ENCODE measurements at places on chromosomes 2 and 18. TPM values are rescaled to one million over a fixed set of nuclear protein-coding genes. Genes with fewer than 3 reads are reported as not detected.

GRCh38 chr2:204321910-204322751, 223.1 kb upstream of the PARD3B start:
- DNase-seq = no peak

DNA sequence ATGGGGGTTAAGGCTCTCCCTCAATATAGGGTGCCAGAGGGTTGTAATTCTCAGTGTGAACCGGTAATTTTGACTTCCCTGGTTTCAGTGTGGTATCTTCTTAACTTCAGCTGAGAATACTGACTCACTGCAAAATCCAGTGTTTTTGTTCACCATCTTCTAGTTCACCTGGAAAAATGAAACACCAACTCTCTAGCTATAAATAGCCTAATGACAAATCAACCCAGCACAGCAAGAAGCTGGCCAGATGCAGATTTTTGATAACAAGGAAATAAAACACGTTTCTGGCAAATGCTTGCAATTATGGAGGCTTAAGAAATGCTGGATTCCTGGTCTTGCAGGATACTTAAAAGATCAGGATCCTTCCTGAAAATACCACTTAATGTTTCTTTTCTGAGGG, 192.3 kb downstream of the CLIP4 start:
- DNase-seq = no peak

- no peak for DNase-seq
These were observed 97.0 kb upstream of the ATL2 start for GRCh38 chr2:38474021-38474456.

- no peak for DNase-seq
These were observed 201.2 kb downstream of the CBLN2 start for GRCh38 chr18:72342933-72343332.

DNA sequence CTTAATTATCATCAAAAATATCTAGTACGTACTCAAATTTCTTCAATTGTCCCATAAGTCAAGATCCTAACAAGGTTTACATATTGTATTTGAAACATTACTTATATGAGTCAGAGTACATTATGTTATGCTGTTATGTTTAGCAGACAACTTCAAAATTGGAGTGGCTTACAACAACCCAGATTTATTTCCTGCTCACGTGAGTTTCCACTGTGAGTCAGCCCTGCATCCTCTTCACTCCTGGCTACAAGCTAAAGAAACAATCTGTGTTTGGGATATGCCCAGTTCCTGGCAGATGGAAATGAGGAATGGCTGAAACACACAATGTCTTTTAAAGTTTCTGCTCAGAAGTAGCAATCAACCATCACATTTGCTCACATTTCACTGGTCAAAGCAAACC, 31.5 kb upstream of the TANC1 start:
- DNase-seq = no peak

DNA sequence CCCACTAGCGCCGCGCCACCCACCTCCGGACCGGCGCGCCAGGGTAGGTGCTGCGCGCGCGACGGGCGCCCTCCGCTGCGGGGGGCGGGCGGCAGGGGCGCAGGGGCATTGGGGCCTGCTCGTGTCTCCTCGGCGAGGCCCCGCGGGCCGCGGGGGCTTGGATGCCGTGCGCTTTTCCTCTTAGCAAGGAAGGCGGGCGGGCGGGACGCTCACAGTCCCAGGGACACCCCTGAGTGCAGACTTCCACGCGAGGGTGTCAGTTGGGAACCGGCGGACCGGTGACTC, 748 bp downstream of the TWIST2 start:
- no peak for DNase-seq

GRCh38 chr2:45992741-45993475, 304.3 kb upstream of the EPAS1 start:
- DNase-seq = no peak

DNA sequence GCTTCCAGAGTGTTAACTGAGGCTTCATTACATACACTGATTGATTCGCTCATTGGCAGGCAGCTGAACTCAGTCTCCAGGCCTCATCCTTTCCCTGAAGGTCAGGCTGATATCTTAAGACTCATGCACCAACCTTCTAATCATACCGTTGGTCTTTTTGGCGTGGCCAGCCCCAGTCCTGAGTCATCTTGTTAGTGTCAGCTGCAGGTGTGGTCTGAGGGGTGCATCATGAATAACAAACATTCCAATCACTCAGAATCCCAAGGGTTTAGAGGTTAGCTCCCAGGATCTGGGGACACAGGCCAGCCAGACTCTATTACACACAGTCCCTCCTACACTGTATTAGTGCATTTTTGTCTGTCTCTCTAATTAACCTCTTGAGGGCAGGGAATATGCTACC, 271.5 kb downstream of the HRH4 start:
- no peak for DNase-seq

DNA sequence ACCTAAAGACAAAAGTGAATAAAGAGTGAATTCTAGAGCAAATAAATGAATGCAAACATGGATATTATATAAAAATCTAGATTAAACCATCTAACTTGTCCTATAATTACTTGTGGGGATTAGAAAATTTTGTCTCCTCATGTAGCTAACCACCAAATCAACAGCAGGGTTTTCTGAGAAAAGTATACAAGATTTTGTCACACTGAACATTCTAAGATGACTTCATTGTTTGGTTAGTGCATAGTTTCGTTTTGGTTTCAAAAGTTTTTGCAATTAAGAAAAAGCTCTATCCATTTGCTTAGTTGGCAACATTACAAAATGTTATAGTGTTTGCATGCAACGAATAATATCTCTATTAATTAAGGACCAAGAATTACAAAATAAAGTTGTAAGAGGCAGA, 125.0 kb downstream of the LRP2 start:
- no peak for DNase-seq

- no peak for DNase-seq
These were observed 4.0 kb upstream of the ALLC start for GRCh38 chr2:3654011-3654410.

DNA sequence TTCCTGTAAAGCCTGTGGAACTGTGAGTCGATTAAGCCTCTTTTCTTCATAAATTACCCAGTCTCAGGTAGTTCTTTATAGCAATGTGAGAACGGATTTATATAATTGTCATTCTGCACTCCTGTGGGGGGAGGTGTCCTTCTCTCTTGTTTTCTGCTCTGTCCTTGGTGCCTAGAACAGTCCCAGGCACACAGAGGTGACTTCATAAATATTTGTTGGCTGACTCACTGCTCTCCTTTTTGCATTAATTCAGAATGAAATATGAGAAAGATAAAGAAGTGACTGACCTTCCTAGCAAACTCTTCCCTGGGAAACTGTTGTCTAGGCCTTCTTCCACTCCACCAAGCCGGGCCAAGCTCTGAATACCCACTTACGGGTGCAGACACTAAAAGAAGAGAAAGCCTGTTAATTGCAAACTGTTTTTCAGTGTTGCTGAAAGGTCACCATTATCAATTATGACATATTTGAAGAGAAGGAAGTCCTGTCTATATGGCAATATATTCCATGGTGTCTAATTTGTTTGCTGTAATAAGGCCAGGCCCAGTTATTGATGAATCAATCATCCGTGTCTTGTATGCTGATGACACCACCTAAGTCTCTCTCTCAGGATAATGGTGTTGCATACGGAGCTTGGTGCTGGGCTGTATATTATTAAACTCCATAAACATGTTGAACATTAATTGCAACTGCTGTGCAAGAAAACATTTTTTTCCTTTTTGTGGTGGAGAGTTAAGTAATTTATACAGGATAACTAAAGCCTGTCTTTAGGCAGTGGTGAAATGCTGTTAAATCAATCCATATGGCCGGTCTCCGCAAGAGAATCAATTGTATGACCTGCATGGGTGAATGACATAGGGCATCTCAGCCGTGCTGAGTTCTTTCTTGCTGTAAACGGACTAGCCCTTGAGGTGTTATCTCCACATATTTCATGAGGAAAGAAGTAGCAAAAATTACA, 567.5 kb downstream of the SLC4A3 start:
- no peak for DNase-seq

DNA sequence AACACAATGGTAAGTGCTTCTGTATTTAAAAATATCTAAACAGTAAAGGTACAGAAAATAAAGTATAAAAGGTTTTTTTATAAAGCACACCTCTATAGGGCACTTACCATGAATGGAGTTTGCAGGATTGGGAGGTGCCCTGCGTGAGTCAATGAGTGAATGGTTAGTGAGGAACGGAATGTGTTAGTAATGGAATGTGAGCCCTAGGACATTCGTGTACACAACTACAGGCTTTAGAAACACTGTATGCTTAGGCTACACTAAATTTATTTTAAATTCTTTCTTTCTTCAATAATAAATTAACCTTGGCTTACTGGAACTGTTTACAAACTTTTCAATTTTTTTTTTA, 337.9 kb upstream of the SLC39A10 start:
- no peak for DNase-seq

- no peak for DNase-seq
These were observed 20.3 kb downstream of the RAB3GAP1 start for GRCh38 chr2:135072125-135072997.

- no peak for DNase-seq
These were observed 204.6 kb downstream of the EIPR1 start for GRCh38 chr2:3173031-3173430.

GRCh38 chr2:1769703-1770422, 25.5 kb upstream of the PXDN start:
- peak; percentile 88 for DNase-seq

DNA sequence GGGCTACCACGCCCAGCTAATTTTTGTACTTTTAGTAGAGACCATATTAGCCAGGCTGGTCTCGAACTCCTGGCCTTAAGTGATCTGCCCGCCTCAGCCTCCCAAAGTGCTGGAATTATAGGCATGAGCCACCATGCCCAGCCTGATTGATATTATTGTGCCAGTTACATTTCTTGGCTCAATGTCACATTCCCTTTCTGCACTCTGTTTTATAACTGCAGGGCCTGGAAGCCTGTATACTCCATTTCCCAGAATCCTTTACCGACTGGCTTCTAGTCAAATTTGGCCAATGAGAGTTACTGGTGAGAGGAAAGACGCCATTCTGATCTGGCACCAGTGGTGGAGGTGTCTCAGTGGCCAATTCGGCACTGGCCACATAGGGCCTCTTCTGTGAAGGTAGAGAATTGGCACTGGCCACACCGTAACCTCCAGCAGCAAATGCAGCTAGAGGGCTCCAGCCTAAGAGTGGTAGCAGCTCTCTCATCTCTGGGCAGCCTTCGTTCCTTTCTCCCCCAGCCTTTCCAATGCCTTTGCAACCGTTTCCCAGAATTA, 16.9 kb upstream of the CFAP36 start:
- DNase-seq = no peak

DNA sequence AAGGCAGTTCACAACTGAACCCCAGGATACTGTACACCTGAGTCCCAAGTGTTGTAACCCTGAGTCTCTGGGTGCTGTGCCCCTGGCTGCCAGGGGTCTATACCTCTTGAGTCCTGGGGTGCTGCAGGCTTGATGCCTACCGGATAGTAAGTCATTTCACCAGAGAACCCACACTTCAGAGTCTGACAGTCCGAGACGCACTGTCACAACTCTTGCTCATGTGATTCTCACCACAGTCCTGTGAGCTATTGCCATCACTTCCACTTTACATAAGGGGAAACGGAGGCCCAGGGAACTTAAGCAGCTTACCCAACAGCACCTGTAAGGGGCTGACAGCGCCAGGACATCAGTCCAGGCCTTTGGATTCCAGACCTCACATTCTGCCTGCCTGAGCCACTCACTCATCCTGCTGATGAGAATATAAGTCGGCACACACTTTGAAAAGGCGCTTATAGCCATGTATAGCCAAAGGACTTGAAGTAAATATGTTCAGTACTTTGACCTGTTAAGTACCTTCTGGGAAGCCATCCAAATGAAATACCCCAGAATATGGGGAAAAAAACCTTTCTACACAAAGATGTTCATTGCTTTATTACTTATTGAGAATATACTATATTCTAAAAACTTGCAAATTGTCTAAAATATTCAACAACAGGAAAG, 180.7 kb upstream of the ID2 start:
- no peak for DNase-seq

GRCh38 chr2:138730497-138731030, 49.6 kb downstream of the NXPH2 start:
- DNase-seq = no peak

The COL3A1 gene
- 107 TPM for total RNA-seq

The OXER1 gene
- 6.4 TPM for total RNA-seq

The EPHA4 gene
- 1.5 TPM for total RNA-seq

The NT5DC4 gene
- not detected for total RNA-seq

The ANKRD30BL gene
- total RNA-seq = not detected

The CHRNG gene
- total RNA-seq = not detected

The SLC9A4 gene
- total RNA-seq = not detected

The CAVIN2 gene
- total RNA-seq = 24.0 TPM

The HOXD9 gene
- 3.0 TPM for total RNA-seq

The KRTCAP3 gene
- total RNA-seq = 61.0 TPM

The MDH1B gene
- total RNA-seq = 0.55 TPM

All from transverse colon (tissue), 4 donors.